ENCODE measurements at places on chromosomes 11 and 22.

- no peak for DNase-seq
These were observed 73.3 kb downstream of the SGSM3 start for GRCh38 chr22:40443732-40444131.

- DNase-seq, result no peak
These were observed 974.2 kb downstream of the JRKL start for GRCh38 chr11:97364047-97364446.

DNA sequence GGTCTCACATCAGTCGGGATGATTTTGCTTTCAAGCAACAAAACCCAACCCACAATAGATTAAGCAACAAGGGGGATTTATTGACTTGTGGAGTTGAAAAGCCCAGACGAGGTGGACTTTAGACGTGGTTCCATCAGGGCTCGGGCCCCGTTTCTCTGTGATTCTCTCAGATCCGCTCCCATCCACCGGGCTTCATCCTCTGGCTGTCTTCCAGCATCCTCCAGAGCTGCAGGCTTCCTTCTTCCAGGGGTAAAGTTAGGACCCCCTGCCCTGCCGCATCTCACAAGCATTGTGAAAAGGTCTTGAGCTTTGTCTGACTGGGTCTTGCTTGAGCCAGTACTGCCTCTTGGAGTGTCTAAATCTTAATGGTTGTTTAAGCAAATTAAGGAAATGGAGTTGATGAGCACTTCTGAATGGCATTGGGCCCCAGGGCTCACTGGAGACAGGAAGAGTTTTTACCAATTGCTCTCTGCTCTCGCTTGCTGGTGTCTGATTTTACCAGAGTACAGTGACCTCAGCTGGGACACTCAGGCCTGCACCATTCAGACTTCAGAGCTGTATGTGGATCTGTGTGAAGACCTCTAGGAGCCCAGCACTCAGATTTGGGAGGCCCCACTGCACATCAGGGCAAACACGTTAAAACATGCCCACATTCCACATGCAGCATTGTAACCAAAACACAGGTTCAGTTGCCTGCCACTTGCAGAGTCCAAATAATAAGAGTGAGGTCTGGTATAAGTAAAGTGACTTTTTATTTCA lies 13.5 kb upstream of the FTH1 start:
- DNase-seq, result no peak

DNA sequence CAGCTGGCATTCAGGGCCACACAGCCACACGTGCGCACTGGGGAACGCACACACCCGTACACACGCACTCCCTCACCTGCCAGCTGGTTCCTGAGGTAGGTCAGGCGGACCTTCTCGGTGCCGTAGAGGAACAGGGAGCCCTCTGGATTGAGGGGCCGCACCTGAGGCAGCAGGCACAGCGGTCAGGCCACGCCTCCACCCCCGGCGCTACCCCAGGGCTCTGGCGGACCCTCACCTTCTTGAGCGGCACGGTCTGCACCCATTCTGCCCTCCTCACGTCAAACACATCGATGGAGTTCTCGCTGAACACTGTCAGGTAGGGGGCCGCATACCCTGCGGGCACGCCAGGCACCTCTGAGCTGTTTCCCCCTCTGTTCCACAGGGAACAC lies 17.0 kb downstream of the CDC42BPG start:
- no peak for DNase-seq

- no peak for DNase-seq
These were observed 1018.3 kb downstream of the DLG2 start for GRCh38 chr11:84608837-84609196.

- DNase-seq, result no peak
These were observed 132.2 kb upstream of the CTSC start for GRCh38 chr11:88469561-88470225.

DNA sequence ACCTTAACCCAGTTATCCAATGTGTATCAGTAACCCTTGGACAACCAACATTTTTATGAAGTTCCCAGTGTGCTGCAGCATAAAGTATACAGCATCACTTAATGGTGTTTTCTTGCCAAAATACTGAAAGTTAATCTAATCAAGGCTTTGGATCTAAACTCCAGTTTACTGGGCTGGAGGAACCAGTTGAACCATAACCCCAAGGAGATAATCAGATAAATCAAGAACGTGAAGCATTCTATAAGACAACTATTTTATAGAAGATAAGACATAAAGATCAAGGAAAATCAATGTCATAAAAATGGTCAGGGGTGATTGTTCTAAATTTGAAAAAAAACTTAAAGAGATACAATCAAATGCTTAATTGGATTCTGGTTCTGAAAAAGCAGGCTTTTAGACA lies 2.3 kb upstream of the OSBP start:
- DNase-seq, result no peak

GRCh38 chr22:20401376-20402014 lies 7.5 kb downstream of the ZNF74 start:
- DNase-seq, result no peak

GRCh38 chr11:63673579-63673978 lies 2.4 kb upstream of the ATL3 start:
- no peak for DNase-seq

- no peak for DNase-seq
These were observed 69.2 kb upstream of the GRK3 start for GRCh38 chr22:25495285-25495684.

DNA sequence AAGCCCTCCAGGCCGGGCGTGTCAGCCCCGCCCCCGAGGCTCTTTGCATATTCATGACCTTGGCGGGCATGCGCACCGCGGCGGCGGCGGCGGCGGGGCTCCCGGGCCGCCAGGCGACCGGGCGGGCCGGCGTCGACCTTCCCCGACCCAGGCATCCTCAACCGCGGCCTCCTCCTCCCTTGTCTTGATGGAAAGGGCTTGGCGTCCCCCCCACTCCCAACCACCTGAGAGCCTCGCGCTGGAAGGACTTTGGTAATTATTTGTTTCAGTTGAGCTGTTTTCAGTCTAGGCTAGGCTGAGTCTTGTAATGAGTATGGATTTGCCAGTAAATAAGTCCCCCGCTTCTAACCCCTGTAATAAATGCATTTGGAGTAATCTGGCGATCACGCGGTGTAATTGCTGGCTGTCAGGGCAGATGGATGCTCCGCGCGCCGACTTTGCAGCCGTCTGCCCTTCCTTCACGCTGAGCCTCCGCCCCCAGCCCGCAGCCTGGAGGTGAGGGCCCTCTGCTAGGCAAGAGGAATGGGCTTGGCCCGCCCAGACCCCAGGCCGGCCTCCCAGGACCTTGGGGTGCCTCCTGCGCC lies 25.2 kb downstream of the FLRT1 start:
- DNase-seq, result peak; percentile 22

GRCh38 chr11:24900960-24901549 lies 404.2 kb downstream of the LUZP2 start:
- DNase-seq, result no peak

GRCh38 chr11:74534216-74534945 lies 40.9 kb upstream of the LIPT2 start:
- no peak for DNase-seq

- DNase-seq, result no peak
These were observed 23.0 kb downstream of the NECTIN1 start for GRCh38 chr11:119706029-119706428.

DNA sequence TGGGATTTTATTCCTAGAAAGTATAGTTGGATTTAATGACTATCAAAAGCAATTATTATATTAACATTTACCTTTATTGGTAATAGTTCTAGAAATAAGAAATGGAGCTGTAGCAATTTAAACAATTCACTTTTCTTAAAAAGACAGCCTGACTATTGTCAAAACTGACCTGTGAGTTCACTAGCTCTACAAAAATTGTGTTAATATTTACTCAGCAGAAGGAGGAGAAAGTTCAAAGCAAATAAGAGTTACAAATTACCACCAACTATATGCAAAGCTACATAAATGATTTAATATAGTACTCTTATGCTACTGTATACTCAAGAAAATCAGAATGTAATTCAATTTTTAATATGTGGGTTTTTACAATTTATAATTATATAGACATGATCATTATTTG lies 310.0 kb downstream of the DCDC1 start:
- DNase-seq, result no peak

GRCh38 chr11:43746670-43747069 lies 66.1 kb downstream of the HSD17B12 start:
- no peak for DNase-seq

- no peak for DNase-seq
These were observed 1.9 kb upstream of the GRAMD1B start for GRCh38 chr11:123428116-123428715.

DNA sequence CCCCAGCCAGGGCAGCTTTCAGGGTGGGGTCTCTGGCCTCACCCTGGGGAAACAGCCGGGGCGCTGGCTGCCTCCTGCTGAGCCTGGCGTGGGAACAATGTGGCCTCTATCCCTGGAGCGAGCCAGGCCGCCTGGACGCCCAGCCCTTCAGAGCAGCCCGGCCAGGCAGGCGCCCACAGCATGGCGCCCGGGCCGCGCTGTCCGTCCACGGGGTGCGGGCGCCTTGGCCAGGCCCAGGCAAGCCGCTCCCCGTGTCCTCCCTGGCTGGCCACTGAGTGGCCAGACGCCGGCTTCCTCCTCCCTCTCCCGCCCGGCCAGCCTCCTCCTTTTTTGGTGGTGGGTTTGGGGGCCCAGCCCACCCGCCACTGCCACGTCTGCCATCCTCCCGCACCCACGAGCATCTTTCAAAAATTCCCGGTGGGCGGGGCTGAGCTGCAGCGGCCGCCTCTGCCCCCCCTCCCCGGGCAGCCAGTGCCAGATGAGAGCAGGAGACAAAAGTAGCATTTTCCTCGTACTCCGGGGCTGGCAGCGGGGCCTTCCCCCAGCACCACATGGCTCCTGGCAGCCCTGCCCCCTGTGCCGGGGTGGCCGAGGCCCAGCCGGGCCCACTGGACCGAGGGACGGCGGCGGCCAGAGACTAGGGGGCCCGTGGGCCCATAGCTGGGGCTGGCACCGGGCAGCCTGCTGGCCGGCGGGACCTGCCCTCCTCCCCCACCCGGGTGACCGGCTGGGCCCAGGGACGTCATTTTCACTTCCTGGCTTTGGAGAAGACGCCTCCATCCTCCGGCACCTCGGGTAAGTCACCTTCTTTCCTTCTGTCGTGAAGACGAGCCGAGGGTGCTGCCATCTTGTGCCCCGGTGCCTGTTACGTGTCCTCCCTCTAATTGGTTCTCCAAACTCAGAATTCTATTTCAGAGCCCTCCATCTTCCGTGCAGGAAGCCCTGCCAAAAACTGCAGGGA lies 70.2 kb upstream of the PPARA start:
- no peak for DNase-seq

DNA sequence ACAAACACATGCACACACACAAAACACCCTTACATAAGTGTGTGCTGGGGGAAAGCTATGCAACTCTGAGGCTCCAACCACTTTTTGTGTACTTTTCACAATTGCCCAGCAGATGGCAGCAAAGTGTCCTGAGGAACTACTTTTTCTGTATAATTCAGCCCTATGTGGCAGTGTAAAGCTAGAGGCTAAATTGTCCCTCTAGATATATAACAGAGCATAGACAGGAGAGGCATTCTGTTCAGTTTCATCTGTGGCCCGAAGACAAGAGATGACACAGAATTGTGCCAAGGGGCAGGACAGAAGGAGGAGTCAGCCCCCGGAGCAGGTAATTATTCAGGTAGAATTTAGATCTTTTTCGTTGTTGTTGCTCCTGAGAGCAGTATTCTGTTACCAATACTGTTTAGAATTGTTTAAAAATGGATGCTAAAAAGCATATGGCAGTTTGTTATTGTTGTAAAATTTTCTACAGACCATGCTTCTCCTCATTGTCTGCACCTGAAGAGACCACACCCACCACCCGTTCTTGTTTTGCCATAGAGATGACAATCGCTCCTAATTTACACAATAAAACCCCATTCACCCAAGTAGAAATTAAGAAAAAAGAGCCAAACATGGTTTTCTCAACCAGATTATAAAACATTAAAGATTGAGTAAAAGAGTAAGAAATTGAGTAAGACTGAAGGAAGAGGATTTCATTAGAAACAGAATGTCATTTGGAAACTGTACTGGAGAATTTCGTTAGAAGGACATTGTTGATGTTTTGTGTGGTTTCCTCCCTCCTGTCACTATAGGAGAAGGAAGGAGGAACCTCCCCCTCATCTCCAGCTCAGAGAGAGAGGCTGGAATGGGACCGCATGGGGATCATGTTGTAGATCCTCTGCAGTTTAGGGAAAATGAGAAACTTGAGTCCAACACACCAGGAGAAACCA lies 14.5 kb upstream of the MS4A7 start:
- peak; percentile 18 for DNase-seq

GRCh38 chr11:8426076-8426475 lies 162.4 kb upstream of the LMO1 start:
- DNase-seq, result no peak

- DNase-seq, result peak; percentile 89
These were observed at the start of gene C11orf91 for GRCh38 chr11:33700502-33701271. C11orf91 (minus strand) TSS chr11:33700826; CDS start chr11:33700740, 86 bp downstream.

DNA sequence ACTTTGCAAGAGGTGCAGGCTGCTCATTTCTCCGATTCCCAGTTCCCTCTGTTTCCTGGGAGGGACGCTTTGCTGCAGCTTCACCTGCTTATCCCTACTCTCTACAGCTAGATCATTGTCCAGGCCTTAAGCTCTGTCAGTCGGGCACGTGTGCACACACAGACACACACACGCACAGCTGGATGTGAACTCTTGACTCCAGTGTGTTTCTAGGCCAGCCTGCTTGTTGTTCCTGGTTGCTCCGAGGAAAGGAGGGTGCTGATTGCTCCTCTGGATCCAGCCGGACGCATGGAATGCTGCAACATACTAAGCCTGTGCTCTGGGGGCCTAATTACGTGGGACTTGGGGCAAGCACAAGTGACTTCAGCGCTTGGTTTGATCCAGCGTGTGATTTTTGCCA lies 19.7 kb downstream of the ZNRF3 start:
- DNase-seq, result no peak

GRCh38 chr11:47994417-47994816 lies 14.1 kb downstream of the PTPRJ start:
- no peak for DNase-seq

GRCh38 chr11:68934666-68935065 lies 31.0 kb downstream of the IGHMBP2 start:
- DNase-seq, result no peak

DNA sequence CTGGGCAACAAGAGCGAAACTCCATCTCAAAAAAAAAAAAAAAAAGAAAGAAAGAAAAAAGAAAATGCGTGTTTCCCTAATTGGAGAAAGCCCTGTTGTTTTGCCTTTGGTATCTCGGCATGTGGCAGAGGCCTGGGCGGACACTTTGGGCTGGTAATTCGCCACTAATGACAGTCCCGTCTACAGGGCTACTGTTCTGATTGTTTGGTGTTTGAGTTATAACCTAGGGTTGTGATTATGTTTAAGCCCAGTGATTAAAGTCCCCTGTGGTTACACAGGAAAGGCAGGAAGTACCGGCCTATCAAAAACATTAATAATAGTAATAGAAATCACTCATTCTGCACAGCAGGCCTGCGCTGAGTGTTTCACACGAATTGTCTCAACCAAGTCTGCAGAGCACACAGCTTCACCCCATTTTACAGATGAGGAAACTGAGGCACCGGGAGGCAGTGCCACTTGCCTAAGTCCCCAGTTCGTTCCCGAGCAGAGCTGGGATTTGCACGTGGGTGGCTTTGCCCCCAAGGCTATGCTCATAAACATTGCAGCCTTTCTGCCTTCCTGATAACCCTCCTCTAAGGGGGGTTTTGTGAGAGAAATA lies 39.1 kb upstream of the GRAMD4 start:
- DNase-seq, result no peak
